ENCODE measurements at places on chromosomes 5 and 9. TPM values are rescaled to one million over a fixed set of nuclear protein-coding genes. Genes with fewer than 3 reads are reported as not detected.

DNA sequence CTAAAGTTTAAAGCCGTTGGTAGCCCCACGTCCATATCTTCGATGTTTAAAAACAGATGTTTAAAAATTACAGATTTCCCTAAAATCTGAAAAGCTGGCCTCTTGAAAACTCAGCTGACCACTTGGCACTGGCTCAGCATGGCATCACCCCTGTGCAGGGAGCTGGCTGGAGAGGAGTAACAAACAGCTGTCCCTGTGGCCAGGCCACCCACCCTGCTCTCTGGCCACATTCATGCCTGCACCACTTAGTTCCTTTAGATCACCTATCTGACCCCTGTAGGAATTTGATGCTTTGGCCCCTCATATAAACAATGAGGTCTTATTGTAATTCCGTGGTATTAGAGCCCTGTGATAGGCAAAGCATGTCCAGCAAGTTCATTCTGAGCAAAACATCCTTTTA is 107.5 kb downstream of the FRMD3 start:
- no peak for DNase-seq

- DNase-seq = peak; percentile 53
Measured at GRCh38 chr5:154058055-154059038, 19.6 kb downstream of the MFAP3 start.

TTC1 gene
- total RNA-seq = 100 TPM

PTGER4 gene
- 2.5 TPM for total RNA-seq

DNA sequence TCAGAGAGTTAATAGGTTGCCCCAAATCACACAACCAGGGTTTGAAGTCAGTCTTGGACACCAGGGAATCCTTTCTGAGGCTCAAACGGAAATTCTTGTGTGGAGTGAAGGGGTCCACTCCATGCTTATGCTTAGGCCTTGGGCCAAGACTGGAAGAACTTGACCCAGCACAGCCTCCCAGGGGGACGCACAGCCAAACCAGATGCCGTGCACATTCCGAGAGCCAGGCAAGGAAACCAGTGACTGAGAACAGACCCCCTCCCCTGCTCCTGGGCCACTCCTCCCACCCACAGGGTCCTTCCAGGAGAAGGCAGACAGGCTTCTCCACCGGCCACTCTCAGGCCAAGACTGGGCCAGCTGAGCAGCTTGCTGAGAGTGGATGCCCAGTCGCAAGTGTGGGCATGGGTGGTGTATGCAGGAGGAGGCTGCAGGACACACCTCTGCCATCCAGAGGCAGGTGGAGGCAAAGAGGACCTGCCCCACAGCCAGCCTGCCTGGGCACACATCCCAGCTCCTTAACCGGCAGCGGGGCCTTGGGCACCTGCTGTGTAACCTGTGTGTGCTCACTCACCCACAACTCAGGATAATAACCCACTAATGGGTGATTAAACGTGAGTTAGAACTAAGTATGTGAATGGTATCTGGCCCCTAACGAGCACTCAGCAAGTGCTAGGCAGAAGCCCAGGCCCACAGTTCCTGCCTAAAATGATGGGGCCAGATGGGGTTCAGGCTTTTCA is 38.0 kb downstream of the NIPAL4 start:
- DNase-seq = no peak

GRCh38 chr5:60340326-60340725 is 359.6 kb downstream of the DEPDC1B start:
- DNase-seq = no peak

All from MCF 10A (cell line).